ENCODE measurements at places on chromosomes 13 and 19.

GRCh38 chr13:98486412-98486811 is 90.5 kb downstream of the STK24 start:
- no peak for DNase-seq

DNA sequence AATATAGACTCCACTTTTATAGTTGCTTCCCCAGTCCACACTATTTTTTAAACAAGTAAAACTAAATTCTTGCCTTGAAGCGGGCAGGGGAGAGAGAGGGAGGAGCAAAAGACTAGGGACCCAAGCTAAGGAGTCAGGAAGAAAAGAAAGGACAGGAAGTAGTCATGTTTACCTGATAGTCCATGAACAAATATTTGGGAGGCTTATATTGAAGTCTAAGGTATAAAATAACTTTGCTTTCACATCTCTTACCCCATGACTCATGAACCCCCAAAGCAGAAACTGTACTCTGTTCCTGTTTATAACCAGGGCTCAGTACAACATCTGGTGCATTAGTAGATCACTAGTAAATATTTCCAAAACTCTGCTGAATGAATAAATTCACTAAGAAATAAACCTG is 67.3 kb downstream of the ZAR1L start:
- no peak for DNase-seq

- DNase-seq = no peak
Observed at GRCh38 chr19:24060687-24061356, 26.2 kb upstream of the ZNF254 start.

DNA sequence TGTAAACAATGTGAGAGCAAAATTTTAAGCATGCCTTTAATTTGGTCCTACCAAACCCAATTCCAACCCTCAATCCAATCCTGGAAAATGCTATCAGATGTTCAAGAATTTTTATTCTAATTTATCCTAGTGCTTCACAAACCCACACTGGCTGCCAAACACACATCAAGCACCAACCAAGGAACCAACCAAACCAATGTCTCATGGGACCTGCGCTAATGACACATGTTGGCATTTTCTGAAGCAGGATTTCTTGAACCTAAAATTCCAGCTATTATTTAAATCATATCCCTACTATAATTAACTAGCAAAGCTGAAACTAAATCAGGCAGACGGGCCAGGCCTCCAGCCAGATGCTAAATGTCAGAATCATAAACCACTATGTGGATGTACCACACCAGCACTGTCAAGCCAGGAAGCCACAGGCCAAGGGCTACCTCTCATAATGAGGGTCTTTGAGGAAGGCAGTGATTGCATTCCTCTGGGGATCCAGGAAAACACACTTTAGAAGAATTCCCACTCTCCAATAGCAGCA is 5.8 kb downstream of the LATS2 start:
- no peak for DNase-seq

DNA sequence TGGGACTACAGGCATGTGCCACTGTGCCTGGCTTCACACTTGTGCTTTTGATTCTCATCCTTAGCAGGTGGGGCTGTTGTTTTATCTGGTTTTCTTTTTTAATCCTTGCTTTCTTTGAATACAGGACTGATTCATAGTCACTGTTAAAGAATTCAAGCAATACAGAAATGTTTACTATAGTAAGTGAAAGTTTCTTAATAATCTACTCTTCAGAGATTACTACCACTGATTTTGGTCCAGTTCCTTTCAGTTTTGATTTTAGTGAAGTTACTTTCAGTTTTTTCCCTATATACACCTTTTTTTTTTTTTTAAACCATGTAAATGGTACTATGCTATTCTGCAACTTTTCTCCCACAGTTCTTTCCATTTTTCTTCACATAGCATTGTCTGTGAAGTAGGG is 53.6 kb downstream of the GATAD2A start:
- DNase-seq = peak; percentile 47

GRCh38 chr19:44608391-44608821 is 5.0 kb upstream of the IGSF23 start:
- DNase-seq = no peak

- no peak for DNase-seq
Observed at GRCh38 chr19:13929340-13929739, 8.9 kb downstream of the PODNL1 start.

DNA sequence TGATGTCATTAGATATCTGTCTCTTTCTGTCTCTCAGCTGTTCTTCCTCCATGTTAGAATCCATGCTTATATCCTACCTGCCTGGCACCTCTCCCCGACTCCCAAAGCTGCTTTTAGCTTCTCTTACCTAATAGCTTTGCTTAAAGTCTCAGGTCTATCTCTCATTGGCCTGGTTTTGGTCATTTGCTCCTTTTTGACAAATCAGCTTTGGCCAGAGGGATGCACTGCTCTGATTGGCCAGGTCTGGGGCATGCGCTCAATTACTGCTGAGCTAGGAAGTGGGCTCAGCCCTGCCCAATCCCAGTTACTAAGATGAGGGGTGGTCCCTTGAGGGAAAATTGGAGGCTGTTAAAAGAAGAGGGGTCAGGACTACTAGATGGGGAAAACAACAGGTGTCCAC is 11.5 kb upstream of the CLASRP start:
- no peak for DNase-seq

- no peak for DNase-seq
Observed at GRCh38 chr13:43238341-43239083, 215.1 kb downstream of the DNAJC15 start.

GRCh38 chr13:72507416-72508199 is 219.8 kb downstream of the MZT1 start:
- DNase-seq = no peak

- no peak for DNase-seq
Observed at GRCh38 chr19:29538146-29538545, 12.4 kb downstream of the VSTM2B start.

- no peak for DNase-seq
Observed at GRCh38 chr13:100523411-100523810, 65.2 kb downstream of the GGACT start.

GRCh38 chr13:98643479-98643878 is 66.6 kb upstream of the STK24 start:
- DNase-seq = no peak

DNA sequence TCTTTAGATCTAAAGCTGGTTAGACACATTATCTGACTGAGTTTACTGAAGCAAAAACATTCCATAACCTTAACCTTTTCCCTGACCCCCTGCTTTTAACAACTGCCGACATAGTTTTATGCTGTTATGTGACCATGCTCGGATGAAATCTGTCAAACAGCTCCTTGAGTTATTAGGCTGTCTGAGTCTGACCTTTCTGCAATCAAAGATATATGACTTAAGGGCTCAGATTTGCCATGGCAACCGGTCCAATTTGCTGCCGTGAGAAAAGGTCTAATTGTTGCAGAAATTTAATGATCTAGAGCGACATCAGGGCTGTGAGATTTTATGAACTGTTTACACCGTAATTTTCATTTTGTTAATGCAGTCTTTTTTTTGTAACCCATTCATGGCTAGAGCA is 61.8 kb downstream of the URI1 start:
- DNase-seq = no peak

Measured in naive thymus-derived CD8-positive, alpha-beta T cell (primary cell).